ENCODE measurements at places on chromosomes 5 and 9. TPM values are rescaled to one million over a fixed set of nuclear protein-coding genes. Genes with fewer than 3 reads are reported as not detected.
A peak's percentile ranks its signal among the peaks of the same experiment; 100 is the strongest.

Gene RLN1
- total RNA-seq, result 0.84 TPM

GRCh38 chr5:83377131-83377865, 94.2 kb upstream of the VCAN start:
- H3K4me3 ChIP-seq, result no peak overlapping the region
- no peak for DNase-seq
- H3K4me1 ChIP-seq, result peaks cover 7% of the 10 kb centered on the region
- H3K27ac ChIP-seq, result no peak overlapping the region

Gene ARID3C
- not detected for total RNA-seq

Gene ALDH1A1
- 0.14 TPM for total RNA-seq

DNA sequence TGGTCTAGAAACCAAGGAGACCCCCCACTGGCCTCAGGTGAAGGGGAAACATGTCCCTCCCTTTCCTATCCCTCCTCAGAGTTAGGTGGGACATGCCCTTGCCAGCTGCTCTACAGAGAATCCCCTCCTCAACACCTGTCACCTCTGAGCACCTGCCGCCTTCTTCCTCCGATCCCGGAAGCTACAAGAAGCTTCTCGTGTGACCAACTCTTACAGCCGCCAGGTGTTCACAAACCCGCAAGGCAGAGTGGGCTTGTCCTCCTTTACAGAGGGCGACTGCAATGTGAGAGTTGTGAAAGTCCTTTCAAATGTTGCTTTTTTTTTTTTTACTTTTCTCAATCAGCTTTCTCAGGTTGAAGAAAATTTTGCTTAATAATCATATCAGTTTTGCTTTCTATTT, 3.7 kb upstream of the ICE1 start:
- H3K36me3 ChIP-seq, result no peaks in the 10 kb centered on the region
- no peak overlapping the region for H3K4me3 ChIP-seq
- H3K27me3 ChIP-seq, result no peaks in the 10 kb centered on the region

GRCh38 chr5:85931220-85931619, 686.5 kb upstream of the COX7C start:
- no peaks in the 10 kb centered on the region for H3K36me3 ChIP-seq
- no peak overlapping the region for H3K4me3 ChIP-seq
- no peak for DNase-seq
- no peaks in the 10 kb centered on the region for H3K4me1 ChIP-seq
- H3K27me3 ChIP-seq, result no peaks in the 10 kb centered on the region

Gene FGF18
- 2.4 TPM for total RNA-seq

- peaks cover 2% of the 10 kb centered on the region for H3K27me3 ChIP-seq
- H3K27ac ChIP-seq, result no peak overlapping the region
- H3K4me3 ChIP-seq, result no peak overlapping the region
- peaks cover 5% of the 10 kb centered on the region for H3K4me1 ChIP-seq
- no peaks in the 10 kb centered on the region for H3K36me3 ChIP-seq
These were observed 260.7 kb upstream of the KCNN2 start for GRCh38 chr5:114101153-114101552.

Gene PCDHGB1
- total RNA-seq, result 2.8 TPM

- no peaks in the 10 kb centered on the region for H3K27me3 ChIP-seq
- no peaks in the 10 kb centered on the region for H3K36me3 ChIP-seq
- H3K4me3 ChIP-seq, result no peak overlapping the region
- H3K27ac ChIP-seq, result no peak overlapping the region
- peaks cover 4% of the 10 kb centered on the region for H3K4me1 ChIP-seq
- peak; percentile 18 for DNase-seq
These were observed 421.5 kb upstream of the DAP start for GRCh38 chr5:11182441-11183080.

GRCh38 chr9:133581011-133581410, 28.2 kb downstream of the FAM163B start:
- no peak for DNase-seq
- peaks cover 15% of the 10 kb centered on the region for H3K27me3 ChIP-seq
- no peaks in the 10 kb centered on the region for H3K36me3 ChIP-seq
- H3K27ac ChIP-seq, result no peak overlapping the region
- peaks cover 31% of the 10 kb centered on the region for H3K4me1 ChIP-seq

Gene CD74
- total RNA-seq, result 6.3 TPM

Gene PHF24
- total RNA-seq, result 0.63 TPM

Gene IFNK
- total RNA-seq, result not detected

DNA sequence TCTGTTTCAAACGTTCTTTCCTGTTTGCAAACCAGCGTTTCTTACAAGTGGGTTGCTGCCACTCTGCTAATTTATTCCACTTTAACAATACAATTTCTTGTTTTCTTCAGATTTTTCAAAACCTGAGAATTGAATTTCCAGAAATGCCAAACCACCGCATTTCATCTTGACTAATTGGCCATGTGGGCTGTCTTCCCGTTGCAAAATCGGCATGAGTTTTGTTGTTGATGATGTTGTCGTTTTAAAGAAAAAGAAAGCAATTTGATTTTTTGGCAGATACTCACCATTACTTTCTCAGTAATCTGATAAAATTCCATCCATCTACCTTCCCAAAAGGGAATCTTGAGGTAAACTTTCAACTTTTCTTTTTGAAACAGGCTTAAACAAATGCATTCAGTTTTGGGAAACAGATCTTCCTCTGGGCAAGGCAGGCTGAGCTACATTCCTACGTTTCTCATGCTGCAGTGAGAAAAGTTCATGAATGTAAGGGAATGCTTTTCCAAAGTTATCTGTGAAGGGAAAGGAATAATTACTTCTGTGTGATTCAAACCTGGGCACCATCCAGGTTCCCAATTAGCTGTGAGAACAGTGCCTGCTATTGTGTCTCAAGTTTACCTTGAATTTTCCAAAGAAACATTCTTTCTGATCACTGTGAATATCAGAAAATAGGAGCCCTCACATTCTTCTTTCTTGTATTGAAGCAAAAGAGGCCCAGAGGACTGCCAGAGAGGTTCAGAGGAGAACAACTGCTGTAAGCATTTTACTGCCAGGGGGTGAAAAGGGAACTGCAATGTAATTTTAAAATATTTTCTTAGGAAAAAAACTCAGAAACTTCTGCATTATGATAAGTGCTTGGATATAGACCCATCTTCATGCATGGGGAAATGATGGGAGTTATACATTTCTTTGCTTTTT, 100.7 kb upstream of the TUT7 start:
- no peak overlapping the region for H3K27ac ChIP-seq
- DNase-seq, result no peak
- H3K4me3 ChIP-seq, result no peak overlapping the region
- H3K36me3 ChIP-seq, result no peaks in the 10 kb centered on the region
- H3K27me3 ChIP-seq, result no peaks in the 10 kb centered on the region
- peaks cover 16% of the 10 kb centered on the region for H3K4me1 ChIP-seq

DNA sequence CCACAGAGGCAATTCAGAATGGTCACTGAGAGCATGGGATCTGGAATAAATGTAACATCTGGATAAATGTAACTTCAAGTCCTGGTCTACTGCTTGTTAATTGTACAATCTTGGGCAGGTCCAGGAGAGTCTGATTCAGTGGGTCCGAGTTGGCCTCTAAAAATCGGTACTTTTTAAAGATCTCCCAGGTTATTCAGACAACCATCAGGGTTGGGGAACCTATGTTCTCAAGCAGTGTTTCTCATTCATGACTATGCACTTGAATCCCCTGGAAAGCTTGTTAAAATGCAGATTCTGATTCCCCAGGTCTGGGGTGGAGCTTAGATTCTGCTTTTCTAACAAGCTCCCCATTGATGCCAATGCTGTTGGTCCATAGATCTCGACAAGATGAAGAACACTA, 14.8 kb downstream of the ANXA1 start:
- no peak overlapping the region for H3K4me3 ChIP-seq
- H3K27ac ChIP-seq, result no peak overlapping the region
- H3K4me1 ChIP-seq, result peaks cover 8% of the 10 kb centered on the region
- H3K27me3 ChIP-seq, result no peaks in the 10 kb centered on the region
- H3K36me3 ChIP-seq, result no peaks in the 10 kb centered on the region

DNA sequence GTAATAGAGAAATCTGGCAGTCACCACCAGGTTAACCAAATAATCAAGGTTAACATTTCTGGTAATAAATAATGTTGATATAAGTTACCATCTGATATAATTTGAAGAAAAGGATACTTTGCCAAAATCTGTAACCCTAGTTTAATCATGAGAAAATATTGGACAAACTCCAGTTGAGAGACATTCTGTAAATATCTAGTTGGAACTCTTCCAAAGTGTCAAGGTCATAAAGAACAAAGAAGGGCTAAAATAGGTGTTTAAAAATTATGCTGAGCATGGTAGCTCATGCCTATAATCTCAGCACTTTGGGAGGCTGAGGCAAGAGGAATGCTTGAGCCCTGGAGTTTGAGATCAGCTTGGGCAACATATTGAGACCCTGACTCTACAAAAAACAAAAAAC, 253.3 kb downstream of the MRPS30 start:
- H3K4me3 ChIP-seq, result no peak overlapping the region
- no peak for DNase-seq
- no peaks in the 10 kb centered on the region for H3K4me1 ChIP-seq
- H3K36me3 ChIP-seq, result no peaks in the 10 kb centered on the region
- H3K27me3 ChIP-seq, result no peaks in the 10 kb centered on the region

DNA sequence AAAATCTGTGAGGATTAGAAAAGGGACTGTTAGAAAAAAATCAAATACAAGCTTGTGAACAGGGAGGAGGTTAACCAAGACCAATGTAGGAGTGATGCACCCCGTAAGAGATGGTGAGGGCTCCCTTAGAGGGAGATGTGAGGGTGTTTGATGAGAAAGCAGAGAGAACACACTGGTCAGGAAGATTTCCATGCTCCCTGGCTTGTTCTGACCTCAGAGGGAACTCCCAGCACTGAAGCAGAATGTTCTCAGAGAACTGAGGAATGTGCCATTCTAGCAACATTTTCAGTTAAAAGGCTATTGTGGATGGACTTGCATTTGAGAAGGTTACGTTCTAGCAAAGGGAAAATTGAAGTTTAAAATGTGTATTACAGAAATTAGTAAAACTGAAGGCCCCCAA, 110.6 kb downstream of the HTR4 start:
- H3K27me3 ChIP-seq, result peaks cover 26% of the 10 kb centered on the region
- peak overlapping the region; percentile 52 for H3K27ac ChIP-seq
- H3K36me3 ChIP-seq, result no peaks in the 10 kb centered on the region
- H3K4me1 ChIP-seq, result no peaks in the 10 kb centered on the region
- no peak for DNase-seq
